Lower lobe of right lung (tissue), 2 donors: ENCODE measurements at places on chromosomes 6 and 20.

DNA sequence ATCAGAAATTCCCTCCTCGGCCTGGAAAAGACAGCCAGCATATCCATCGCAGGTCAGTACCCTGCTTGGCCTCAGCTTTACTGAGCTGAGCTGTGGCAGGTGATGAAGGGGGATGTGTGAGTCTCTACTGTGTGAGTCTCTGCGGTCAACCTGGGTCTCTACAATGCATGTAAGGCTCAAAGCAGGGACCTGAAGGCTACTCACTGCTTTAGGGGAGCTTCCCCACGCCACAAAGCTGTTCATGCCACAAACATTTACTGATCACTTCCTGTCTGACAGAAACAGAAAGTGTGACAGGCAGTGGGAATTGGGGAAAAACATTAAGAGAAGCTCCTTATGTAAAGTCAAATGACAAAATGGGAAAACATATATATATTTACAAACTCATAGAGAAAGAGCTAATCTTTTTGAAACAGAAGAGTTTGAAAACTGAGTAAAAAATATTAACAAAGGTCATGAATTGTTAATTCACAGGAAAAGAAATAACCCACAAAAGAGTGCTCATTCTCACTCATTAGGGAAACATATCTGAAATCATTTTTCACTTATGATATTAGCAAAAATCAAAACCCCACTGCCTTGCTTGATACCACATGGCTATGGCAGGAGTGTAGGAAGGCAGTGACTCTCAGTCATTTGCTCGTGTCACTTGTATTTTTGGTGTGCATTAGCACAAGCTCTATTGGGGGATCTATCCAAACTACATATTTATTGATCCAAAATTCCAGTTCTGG is 5.8 kb downstream of the BTN3A3 start:
- no peak for DNase-seq

- no peak for DNase-seq
Measured at GRCh38 chr20:43955750-43956191, 41.1 kb downstream of the TOX2 start.

GRCh38 chr20:47392015-47392720 is 35.7 kb upstream of the ZMYND8 start:
- DNase-seq = no peak

DNA sequence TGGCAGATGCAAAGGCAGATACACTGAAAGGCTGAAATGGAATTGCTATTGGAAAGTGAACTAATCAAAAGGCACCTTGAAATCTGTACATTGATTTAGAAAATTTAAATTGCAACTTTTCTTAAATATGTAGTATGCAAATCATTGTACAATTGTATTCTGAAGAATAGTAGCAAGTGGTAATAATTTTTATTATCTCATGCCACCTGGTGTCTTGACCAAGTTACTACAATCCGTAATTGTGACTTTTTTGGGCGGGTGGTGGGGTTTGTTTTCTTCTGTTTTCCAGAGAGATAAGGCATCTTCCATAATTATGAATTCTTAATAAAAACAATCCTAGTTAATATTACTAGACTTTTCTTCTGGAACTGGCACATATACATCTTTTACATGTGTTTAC is 12.5 kb upstream of the BCKDHB start:
- DNase-seq = no peak

DNA sequence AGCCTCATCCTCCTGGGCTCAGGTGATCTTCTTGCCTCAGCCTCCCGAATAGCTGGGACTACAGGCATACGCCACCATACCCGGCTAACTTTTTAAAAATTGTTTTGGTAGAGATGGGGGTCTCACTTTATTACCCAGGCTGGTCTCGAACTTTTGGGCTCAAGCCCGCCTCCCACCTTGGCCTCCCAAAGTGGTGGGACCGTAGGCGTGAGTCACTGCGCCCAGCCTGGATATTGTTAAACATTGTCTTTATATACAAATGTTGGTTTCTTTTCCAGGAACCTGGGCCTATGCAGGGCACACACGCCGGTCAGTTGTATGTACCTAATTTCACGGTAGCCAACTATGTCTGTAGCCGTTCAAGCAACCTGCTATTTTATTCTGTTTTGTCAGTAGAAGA is 60.1 kb downstream of the SYNJ2 start:
- DNase-seq = peak; percentile 18

GRCh38 chr6:17957904-17958620 is 29.4 kb downstream of the KIF13A start:
- no peak for DNase-seq

DNA sequence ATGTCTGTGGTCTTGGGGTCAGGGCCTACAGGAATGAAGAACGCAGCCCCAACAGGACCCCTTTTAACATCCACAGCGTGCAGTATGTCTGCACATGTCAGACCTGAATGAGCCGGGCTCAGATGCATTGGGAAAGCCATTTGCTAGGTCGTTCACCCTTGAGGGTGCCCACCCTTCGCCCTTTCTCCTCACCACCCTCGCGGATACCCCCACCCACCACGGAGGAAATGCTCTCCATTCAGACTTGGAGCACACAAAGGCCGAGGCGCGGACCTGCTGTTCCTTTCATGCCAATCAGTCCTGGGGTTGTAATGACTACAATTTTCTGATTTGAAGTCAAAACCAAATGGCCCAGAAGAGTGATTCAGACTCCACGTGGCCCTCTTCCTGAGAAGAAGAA is 62.7 kb downstream of the EDN3 start:
- DNase-seq = no peak

DNA sequence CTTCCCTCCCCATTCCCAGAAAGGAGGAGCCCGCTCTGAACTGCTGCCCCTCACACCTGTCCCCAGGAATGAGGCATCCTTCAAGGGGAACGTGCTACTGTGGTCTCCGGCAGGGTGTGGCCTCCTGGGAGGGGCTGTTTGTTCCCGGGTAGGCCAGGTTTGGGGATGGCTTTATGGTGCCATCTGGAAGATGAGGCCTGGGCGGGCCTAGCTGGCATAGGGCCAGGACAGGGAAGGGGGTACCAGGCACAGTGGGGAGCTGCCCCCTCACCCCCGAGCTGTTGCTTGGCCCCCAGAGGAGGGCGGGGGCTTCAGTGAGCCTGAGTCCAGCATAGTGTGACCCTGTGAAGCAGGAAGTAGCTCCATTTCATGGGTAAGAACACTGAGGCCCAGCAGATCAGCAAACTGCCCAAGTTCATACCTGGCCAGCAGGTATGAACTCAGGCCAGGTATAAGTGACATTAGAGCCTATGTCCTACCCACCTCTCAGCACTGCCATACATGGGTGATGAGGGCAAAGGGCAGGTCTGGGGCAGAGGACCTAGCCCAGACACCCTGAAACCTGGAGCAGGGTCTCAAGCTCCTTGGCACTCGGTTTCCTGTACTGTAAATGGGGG is 17.5 kb upstream of the SPDEF start:
- peak; percentile 32 for DNase-seq

- no peak for DNase-seq
Measured at GRCh38 chr6:144012534-144012933, 4.5 kb upstream of the PLAGL1 start.

- peak; percentile 21 for DNase-seq
Measured at GRCh38 chr20:63150391-63150898, 65.5 kb downstream of the YTHDF1 start.

DNA sequence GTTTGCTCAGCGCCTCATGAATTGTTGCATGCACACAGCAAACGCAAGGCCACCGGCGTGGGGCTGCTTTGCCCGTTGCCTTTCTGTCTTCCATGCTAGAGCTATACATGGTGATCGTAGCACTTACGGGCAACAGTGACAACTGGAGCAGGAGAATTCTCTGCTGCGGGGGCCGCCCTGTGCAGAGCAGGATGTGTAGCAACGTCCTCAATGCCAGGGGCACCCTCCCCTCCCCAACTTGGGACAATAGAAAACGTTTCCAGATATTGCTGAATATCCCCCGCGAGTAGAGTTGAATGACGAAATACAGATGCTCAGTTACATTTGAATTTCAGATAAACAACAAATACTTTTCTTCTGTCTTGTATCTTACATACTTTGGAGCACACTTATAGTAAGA is 198.7 kb downstream of the TFAP2C start:
- DNase-seq = no peak

DNA sequence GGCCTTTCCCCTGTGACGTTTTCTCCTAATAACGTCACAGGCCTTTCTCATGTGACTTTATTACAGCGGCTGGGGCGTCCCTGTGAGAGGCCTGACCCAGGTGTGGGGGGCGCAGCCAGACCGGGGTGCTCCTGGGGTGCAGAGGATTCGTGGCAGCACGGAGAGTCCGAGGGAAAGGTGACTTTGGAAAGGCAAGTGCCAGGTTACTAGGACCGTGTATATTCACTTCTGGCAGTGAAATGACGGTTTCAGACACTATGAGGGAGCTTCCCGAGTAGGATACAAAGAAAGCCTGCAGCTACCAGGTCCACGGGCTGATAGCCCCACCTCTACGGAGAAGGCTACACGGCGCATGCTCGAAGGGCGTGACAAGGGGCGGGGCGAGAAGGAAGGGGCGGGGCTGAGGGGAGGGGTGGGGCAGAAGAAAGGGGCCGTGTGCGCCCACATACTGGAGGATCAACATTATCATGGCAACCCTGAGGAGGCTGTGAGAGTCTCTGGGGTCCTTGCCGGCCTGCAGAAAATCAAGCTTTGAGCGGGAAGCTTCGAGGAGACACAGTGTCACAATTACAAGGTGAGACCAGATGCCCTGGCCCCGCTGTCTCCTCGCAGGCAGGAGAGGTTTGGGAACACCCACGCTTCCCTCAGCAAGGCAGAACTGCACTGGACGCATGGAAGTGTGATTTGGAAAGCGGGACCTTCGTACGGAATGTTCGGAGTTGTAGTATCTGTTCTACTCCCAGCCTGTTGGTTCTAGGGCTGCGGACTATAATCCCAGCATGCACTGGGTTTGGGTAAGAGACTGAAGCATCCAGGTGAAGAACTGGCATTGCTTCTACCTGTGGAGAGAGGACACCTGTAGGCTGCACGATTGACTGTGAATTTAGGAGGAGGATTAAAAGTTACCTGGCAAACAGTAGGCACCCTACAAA is 54.4 kb upstream of the ZNF337 start:
- DNase-seq = peak; percentile 57

DNA sequence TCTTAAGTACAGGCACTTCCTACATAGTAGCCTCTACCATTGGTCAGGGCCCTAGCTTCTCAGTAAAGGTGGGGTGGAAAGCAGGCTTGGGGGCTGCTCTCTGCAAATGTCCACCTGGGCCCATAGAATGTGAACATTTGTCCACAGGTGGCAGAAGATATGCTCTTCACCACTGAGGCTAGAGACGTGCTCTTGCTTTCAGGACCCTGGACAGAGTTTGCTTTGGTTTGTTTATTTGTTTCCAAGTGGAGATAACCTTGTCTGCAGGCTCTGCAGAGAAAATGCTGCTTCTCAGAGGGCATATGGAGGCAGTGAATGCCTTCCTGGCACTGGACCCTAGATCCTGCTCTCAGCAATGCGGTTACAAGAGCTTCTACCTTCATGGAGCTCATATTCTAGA is 129.0 kb downstream of the F13A1 start:
- DNase-seq = no peak

GRCh38 chr6:7108196-7108963 is 619 bp downstream of the RREB1 start:
- peak; percentile 77 for DNase-seq

DNA sequence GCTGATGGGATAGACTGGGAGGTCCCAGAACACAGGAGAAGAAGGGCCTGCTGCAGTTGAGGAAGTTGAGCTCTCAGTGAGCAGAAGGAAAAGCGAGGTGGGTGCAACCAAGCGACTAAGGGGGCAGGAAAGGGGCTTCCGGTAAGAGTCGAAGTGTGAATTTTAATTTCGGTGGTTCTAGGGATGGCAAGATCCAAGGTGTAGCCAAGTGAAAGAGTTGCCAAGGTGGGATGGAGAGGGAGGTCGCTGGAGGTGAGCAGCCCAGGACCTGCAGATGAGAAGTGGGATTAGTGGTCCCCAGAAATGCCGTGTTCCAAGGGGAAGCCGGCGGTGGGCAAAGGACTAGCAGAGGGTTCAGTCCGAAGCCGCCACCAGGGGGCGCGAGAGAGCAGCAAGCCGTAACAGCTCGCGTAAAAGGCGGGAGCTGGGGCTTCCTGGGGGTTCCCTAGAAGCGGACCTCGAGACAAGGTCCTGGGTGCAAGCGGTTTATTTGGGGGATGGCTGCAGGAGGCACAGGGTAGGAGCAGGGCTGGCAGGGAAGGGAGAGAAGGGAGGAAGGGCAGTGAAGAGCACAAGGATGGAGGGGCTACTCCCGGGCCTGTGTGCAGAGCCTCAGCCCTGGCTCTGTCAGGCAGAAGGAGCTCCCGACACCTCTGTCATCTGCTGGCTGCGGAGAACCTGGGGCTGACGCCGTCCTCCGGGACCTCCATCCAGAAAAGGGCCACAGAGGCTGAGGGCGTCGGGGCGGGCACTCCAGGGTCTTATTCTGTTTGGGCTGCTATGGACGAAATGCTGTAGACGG is 103.6 kb downstream of the PAX1 start:
- peak; percentile 70 for DNase-seq

DNA sequence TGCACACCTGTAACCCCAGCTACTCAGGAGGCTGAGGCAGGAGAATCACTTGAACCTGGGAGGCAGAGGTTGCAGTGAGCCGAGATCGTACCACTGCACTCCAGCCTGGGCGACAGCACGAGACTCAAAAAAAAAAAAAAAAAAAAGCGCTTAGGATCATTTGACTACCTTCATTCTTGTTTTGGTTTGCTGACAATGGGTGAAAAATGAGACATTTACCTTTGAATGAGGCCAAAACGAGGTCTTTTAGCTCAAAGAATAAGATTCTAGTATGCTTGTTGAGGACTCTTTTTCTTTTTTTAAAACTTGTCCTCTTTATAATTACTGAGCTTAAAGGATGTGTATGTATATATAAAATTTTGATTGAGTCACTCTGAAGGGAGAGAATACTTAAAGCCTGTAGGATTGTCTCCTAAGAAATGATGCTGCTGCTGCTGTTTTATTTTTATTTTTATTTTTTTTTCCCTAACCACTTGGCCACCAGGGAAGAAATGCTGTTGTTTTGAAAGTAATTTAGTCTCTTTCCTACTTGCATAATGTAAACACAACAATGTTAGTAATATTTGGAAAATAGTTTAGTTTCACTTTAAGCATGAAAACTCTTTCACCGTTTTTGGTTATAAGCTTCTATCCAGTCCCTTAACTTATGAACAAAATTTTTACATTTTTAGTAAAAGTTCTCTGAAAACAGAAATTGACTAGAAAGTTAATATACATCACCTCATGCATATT is 7.9 kb downstream of the UBR2 start:
- DNase-seq = no peak

DNA sequence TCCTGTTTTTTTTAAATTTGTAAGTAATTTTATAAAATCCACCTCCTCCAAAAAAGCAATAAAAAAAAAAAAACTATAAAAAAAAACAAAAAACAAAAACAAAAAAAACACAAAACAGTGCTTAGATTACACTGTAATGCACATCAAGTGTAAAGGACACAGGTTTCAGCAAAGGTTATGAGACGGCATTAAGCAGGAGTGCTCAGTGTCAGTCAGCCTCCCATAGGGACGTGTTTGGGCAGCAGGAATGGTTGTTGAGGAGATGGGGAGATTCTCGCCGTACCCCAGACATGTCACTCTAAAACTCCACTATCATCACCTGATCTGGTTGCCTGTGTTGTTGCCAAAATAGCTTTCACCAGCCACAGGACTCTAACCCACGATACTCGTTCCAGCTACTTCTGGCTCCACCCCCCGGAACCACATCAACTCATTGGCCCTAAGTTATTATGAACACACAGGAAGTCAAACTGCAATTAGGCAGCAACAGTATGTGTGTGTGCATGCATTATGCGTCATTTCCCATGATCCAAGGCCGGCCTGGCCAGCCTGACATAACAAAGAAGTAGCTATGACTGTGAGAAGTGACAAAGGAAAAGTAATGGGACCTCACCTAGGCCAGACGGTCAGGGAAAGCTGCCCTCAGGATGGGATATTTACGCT is 28.7 kb downstream of the ECT2L start:
- no peak for DNase-seq

GRCh38 chr20:56627122-56628014 is 1.7 kb upstream of the TFAP2C start:
- DNase-seq = no peak
